ENCODE measurements at places on chromosomes 1 and 21. TPM values are rescaled to one million over a fixed set of nuclear protein-coding genes. Genes with fewer than 3 reads are reported as not detected.

Gene AMY1B
- not detected for total RNA-seq

Gene COL24A1
- 0.23 TPM for total RNA-seq

Gene TNNT2
- total RNA-seq = 16.0 TPM

Gene POU3F1
- total RNA-seq = not detected

Gene CBR3
- 7.4 TPM for total RNA-seq

Gene HUNK
- total RNA-seq = 0.47 TPM

Gene HSPB7
- 2.0 TPM for total RNA-seq

Gene LPAR3
- total RNA-seq = 0.58 TPM

Gene UBL4B
- total RNA-seq = 0.51 TPM

Gene IFNAR1
- total RNA-seq = 16.8 TPM

Gene SPATA1
- 0.85 TPM for total RNA-seq

Gene CLCA4
- not detected for total RNA-seq

Gene TAL1
- total RNA-seq = not detected

Gene AKR7A3
- 0.70 TPM for total RNA-seq

Measured in pericardium fibroblast (primary cell).